GM23248 (cell line): ENCODE measurements at places on chromosomes 12 and 14. TPM values are rescaled to one million over a fixed set of nuclear protein-coding genes. Genes with fewer than 3 reads are reported as not detected.

GRIP1 gene
- polyA plus RNA-seq: not detected in 2 replicates

- no peak for DNase-seq
These were observed 178.8 kb downstream of the SLC38A4 start for GRCh38 chr12:46647034-46647433.

DNA sequence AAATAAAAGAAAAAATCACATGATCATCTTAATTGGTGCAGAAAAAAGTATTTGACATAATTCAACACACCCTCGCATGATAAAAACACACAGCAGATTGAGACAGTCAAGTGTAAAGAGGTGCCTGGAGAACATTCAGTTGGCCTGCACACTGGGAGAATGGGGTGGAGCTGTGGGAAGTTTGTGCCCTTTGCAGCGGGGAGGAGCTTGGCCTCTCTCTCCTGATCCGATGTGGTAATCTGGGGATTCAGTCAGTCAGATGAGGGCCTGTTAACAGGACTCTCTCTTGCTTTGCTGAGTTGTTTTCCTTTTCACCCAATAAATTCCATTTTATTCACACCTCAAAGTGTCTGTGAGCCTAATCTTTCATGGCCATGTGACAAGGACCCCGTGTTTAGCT lies 5.9 kb downstream of the SERPINA6 start:
- peak; percentile 50 for DNase-seq

FOXG1 gene
- 0.04 TPM in 1 of 2 replicates, not detected in the other for polyA plus RNA-seq

- DNase-seq: peak; percentile 42
These were observed 949 bp upstream of the KIF21A start for GRCh38 chr12:39443929-39444209.

- DNase-seq: peak; percentile 65
These were observed 55.1 kb downstream of the CMAS start for GRCh38 chr12:22100958-22101748.

GRCh38 chr14:62501021-62501750 lies 544.1 kb downstream of the KCNH5 start:
- DNase-seq: no peak

DNA sequence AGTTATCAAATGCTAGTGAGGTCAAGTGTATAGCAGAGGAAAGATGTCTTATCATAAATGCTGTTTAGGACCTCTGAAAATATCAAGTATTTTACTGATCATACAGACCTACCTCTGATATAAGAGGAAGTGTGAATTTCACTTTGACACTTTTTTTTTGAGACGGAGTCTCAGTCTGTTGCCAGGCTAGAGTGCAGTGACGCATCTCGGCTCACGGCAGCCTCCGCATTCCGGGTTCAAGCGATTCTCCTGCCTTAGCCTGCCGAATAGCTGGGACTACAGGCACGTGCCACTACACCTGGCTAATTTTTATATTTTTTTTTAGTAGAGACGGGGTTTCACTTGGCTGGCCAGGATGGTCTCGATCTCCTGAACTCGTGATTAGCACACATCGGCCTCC lies 55.1 kb upstream of the PIK3C2G start:
- no peak for DNase-seq

PDE3A gene
- 0.06 and 0.11 TPM in 2 replicates for polyA plus RNA-seq

- DNase-seq: no peak
These were observed 452.6 kb downstream of the ZFP36L1 start for GRCh38 chr14:68340262-68340661.

- no peak for DNase-seq
These were observed 84.5 kb downstream of the GPR65 start for GRCh38 chr14:88089445-88089844.

- DNase-seq: no peak
These were observed 21.8 kb upstream of the SPPL3 start for GRCh38 chr12:120925740-120926563.
